ENCODE measurements at places on chromosomes 5 and 9.

DNA sequence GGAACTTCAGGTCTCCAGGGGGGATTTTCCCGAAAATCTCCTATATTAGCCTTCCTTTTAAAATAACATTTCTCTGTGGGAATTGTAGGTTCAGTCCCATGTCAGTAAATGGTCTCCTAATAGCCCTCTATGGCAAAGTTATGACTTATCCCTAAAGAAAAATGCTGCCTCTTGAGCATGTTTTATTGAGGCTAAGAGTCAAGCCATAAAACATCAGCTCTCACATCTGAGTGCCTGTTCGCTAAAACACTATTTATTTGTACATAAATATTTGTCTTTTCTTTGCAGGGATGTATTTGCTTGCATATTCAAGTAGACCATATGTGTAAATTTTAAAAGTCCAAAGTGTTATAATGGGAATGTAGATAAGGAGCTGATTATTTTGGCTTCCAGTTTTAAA, 160.4 kb downstream of the PRDM6 start:
- DNase-seq, result no peak

DNA sequence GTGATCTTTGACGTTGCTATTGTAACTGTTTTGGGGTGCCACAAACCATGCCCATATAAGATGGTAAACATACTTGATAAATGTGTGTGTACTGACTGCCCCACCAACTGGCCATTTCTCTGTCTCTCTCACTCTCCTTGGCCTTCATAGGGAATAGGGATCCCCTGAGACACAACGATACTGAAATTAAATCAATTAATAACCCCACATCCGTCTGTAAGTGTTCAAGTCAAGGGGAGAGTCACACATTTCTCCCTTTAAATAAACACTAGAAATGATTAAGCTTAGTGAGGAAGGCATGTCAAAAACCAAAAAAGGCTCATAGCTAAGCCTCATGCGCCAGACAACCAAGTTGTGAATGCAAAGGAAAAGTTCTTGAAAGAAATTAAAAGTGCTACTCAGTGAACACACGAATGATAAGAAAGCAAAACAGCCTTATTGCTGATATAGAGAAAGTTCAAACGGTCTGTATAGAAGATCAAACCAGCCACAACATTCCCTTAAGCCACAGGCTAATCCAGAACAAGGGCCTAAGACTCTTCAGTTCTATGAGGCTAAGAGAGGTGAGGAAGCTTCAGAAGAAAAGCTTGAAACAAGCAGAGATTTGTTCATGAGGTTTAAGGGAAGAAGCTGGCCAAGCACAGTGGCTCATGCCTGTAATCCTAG, 111.1 kb downstream of the UGCG start:
- no peak for DNase-seq

DNA sequence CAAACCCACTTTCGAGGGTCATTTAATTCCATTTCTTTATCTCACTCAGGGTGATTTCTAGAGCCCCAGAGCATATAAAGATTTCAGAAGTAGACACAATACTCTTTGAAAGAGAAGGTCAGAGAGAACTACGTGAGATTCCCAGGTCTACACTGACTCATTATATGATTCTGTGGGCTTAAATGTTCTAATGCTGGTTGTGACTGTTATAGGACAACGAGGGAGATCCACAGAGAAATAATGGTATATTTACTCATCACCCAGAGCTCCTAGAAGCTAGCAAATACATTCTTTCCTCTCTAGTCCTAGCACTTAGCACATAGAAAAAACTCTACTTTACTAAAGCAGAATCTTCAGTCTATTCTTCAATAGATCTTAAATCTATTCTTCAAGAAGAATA, 39.4 kb upstream of the GRAMD2B start:
- DNase-seq, result no peak

- DNase-seq, result no peak
Measured at GRCh38 chr5:179161901-179162300, 101.7 kb downstream of the ZNF354C start.

DNA sequence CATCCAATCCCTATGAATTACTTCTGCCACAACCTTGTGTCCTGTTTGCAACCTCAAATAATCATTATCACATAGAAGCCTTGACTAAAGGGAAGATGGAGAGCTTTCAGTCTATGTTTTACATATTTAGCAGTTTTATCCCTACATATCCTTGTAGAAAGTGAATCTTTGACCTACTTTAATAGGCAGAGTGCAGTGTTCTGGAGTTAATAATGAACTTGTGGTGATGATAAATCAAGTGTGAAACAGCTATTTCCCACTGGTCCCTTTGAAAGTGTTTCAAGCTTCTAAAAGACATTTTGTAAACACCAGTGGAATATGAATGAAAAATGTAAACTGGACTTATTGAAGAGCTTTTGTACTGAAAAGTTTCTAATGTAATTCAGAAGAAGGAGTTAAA, 406.7 kb downstream of the GABRG2 start:
- no peak for DNase-seq

DNA sequence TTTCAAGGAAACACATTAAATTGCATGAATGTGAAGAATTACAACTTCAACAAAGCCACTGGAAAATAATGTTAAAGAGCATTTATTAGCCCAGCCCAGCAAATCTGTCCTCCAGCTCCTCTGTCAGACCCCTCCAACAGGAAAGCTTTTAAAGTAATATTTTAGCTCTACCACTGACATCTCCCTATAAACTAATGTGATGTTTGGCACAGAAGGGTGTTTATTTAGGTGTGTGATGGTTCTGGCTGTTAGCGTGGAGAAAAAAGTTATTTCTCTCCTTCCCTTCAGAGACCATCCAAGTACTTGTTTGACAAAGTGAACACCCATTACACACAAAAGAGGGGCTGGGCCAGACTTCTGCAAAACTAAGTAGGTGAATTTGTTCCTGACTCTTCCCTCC, 111.9 kb upstream of the TARS1 start:
- no peak for DNase-seq

DNA sequence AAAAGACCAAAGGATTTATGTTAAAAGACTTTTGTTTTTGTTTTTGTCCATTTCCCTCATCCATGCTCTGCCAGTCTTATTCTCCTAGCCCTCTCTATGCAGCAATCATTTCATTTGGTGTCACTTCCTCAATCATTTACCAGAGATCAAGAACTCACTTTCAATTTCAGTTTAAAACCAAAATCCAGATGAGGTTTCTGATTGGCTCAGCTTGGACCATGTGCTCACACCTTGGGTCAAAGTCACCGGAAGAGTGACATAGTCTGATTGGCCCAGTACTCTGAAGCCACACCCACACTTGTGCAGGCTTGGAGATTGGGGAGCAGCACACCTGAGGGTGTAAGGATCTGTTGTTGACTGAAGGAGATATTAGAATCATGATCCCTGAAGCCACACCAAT, 79.6 kb downstream of the TLR4 start:
- no peak for DNase-seq

Measured in effector CD4-positive, alpha-beta T cell (primary cell).